ENCODE measurements at places on chromosomes 4 and X. TPM values are rescaled to one million over a fixed set of nuclear protein-coding genes. Genes with fewer than 3 reads are reported as not detected.
A peak's percentile ranks its signal among the peaks of the same experiment; 100 is the strongest.

The CACNA1F gene
- 1.1 TPM for total RNA-seq

The CD40LG gene
- not detected for total RNA-seq

- peak; percentile 70 for DNase-seq
Measured at GRCh38 chrX:153723351-153724251, 586 bp downstream of the BCAP31 start.

DNA sequence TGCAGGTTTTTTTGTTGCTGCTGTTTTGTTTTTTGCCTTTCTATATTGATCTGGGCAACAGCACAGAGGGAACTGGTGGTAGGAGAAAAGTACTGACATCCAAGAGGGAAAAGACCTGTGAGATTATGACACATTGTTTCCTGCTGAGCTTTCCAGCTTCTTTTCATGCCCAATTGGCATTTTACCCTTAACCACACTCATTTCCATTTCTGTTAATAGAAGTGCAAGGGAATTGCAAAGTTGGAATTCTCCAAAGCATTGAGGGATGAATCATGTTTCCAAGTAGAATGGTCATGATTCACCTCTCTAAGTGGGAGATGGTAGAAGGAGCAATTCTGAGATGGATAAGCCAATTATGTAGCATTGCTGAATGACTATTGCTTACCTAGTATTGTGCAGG, 161.5 kb downstream of the PPARGC1A start:
- no peak for DNase-seq

The DGKK gene
- 0.19 TPM for total RNA-seq

Data from neural progenitor cell (in vitro differentiated cells).